ENCODE measurements at places on chromosomes 6 and 20. TPM values are rescaled to one million over a fixed set of nuclear protein-coding genes. Genes with fewer than 3 reads are reported as not detected.

The TRIM15 gene
- total RNA-seq, result not detected

The PDSS2 gene
- 7.8 TPM for total RNA-seq

The TMEM74B gene
- total RNA-seq, result 0.76 TPM

The TREM1 gene
- not detected for total RNA-seq
